ENCODE measurements at places on chromosomes 4 and X.

DNA sequence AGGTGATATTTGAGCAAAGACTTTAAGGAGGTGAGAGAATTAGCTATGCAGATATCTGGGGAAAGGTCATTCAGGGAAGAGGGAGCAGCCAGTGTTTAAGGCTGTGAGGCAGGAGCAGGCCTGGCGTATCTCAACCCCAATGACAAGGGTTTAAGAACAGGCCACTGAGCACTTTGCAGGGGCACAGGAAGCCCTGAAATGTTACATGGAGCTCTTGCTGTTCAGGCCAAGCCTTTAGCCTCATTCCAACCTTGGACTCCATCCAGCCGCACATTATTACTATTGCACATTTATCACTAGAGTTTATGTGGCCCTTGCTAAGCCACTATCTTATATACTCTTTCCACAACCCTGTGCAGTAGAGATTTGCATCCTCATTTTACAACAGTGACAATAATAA lies 114.0 kb downstream of the EFNB1 start:
- no peak for DNase-seq

DNA sequence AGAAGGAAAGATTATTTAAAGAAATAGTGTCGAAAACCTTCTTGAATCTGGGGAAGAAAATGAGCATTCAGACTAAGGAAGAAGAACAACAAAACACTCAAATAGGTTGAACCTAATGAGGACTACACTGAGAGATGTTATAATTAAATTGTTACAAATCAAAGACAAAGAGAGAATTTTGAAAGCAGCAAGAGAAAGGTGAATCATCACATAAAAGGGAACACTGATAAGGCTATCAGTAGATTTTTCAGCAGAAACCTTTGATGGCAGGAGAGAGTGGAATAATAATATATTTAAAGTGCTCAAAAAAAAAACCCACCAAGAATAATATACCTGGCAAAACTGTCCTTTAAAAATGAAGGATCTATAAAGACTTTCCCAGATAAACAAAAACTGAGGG lies 114.9 kb downstream of the AREG start:
- DNase-seq = no peak

DNA sequence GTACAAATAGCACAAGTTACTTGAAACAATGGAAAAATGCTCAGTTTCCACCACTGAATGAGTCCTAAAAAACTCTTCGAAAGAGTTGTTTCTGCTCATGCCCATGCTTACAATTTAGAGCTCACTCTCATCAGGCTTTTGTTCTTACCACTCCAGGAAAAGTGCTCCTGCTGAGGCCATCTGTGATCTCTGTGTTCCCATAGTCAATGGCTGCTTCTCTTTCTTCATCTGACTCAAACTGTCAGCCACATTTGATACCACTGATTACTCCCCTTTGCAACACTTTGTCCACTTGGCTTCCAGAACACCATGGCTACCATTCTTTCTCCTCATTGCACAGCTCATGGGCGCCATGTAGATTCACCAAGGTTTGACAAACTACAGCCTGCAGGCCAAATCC lies 80.0 kb upstream of the SLC34A2 start:
- no peak for DNase-seq

DNA sequence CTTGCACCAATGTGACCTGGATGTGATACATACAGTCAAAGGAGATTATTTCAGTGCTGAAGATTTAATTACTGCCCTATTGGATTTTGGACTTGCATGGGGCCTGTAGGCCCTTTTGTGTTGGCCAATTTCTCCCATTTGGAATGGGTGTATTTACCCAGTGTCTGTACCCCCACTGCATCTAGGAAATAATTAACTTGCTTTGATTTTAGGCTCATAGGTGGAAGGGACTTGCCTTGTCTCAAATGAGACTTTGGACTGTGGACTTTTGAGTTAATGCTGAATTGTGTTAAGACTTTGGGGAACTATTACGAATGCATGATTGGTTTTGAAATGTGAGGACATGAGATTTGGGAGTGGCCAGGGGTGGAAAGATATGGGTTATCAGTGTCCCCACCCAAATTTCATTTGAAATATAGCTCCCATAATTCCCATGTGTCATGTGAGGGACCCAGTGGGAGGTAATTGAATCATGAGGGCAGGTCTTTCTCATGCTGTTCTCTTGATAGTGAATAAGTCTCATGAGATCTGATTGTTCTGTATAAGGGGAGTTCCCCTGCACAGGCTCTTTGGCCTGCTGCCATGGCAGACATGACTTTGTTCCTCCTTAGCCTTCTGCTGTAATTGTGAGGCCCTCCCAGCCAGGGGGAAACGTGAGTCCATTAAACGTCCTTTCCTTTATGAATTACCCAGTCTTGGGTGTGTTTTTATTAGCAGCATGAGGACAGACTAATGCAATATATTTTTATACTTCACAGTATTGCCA lies 362.2 kb upstream of the SPANXN4 start:
- no peak for DNase-seq

DNA sequence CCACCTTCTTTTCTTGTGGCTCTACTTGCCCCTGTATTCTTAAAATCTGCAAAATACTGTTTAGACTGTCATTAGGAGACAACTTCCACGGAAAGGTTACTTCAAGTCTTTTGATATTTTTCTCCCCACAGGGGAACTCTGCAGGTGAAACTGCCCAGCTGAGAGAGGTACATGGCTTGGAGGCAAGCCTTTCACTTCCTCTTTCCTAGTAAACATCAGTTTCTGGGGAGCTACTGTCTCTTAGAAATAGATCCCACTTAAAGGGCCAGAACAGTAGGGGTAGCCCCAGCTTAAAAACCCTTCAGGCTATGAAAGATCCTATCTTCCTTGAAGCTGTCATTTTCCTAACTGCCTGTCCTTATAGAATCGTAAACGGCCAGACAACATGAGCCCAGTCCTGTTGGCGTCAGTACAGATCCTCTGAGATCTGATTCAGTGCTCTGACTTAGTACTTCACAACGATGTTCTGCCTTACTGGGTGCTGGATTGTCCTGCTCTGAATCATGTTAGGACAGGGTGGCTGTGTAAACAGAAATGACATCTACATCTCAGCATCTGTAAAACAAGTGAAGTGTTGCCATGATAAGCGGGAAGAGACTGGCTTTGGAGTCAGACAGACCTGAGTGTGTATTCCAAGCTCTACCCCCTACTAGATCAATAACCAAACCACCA lies 102.1 kb downstream of the ITIH6 start:
- no peak for DNase-seq

- no peak for DNase-seq
Observed at GRCh38 chrX:139554376-139554775, 23.8 kb downstream of the F9 start.

- no peak for DNase-seq
Observed at GRCh38 chr4:86557526-86557925, 36.6 kb upstream of the PTPN13 start.

GRCh38 chr4:163591614-163592020 lies 97.1 kb downstream of the TMA16 start:
- DNase-seq = no peak

GRCh38 chrX:28757290-28757689 lies 170.0 kb downstream of the IL1RAPL1 start:
- DNase-seq = no peak

GRCh38 chr4:148530114-148530513 lies 87.9 kb upstream of the NR3C2 start:
- DNase-seq = no peak

GRCh38 chr4:73727685-73728084 lies 12.7 kb upstream of the CXCL8 start:
- no peak for DNase-seq

Data from NCI-H510A (cell line).